ENCODE measurements at places on chromosomes 5 and 9. TPM values are rescaled to one million over a fixed set of nuclear protein-coding genes. Genes with fewer than 3 reads are reported as not detected.
A peak's percentile ranks its signal among the peaks of the same experiment; 100 is the strongest.

- no peaks in the 10 kb centered on the region for H3K4me1 ChIP-seq
- no peaks in the 10 kb centered on the region for H3K27me3 ChIP-seq
- H3K4me3 ChIP-seq = no peak overlapping the region
- DNase-seq = no peak
Measured at GRCh38 chr9:98644011-98644410, 64.7 kb downstream of the GABBR2 start.

DNA sequence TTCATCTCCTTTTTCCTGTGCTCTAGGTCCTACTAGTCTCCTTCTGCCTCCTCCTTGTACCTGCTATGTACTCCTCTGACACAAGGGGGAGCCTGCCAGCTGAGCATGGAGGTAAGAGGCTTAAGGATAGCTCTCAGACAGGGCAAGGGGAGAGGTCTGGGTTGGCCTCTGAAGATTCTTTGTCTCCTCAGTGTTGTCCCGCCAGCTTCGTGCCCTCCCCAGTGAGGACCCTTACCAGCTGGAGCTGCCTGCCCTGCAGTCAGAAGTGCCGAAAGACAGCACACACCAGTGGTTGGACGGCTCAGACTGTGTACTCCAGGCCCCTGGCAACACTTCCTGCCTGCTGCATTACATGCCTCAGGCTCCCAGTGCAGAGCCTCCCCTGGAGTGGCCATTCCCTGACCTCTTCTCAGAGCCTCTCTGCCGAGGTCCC lies 3.8 kb downstream of the CREB3 start:
- peaks cover 22% of the 10 kb centered on the region for H3K36me3 ChIP-seq
- DNase-seq = no peak
- peaks cover 18% of the 10 kb centered on the region for H3K4me1 ChIP-seq
- H3K27me3 ChIP-seq = no peaks in the 10 kb centered on the region
- H3K27ac ChIP-seq = no peak overlapping the region

- no peak overlapping the region for H3K27ac ChIP-seq
- no peaks in the 10 kb centered on the region for H3K36me3 ChIP-seq
- H3K4me1 ChIP-seq = peaks cover 3% of the 10 kb centered on the region
- no peak for DNase-seq
- H3K27me3 ChIP-seq = no peaks in the 10 kb centered on the region
Measured at GRCh38 chr9:106880863-106881262, 17.9 kb downstream of the ZNF462 start.

GRCh38 chr5:124906339-124907097 lies 160.1 kb upstream of the ZNF608 start:
- H3K4me3 ChIP-seq = no peak overlapping the region
- no peaks in the 10 kb centered on the region for H3K27me3 ChIP-seq
- H3K4me1 ChIP-seq = no peaks in the 10 kb centered on the region
- no peak for DNase-seq
- no peaks in the 10 kb centered on the region for H3K36me3 ChIP-seq

GRCh38 chr9:115952430-115953292 lies 200.9 kb upstream of the PAPPA start:
- no peaks in the 10 kb centered on the region for H3K36me3 ChIP-seq
- no peak overlapping the region for H3K27ac ChIP-seq
- no peak overlapping the region for H3K4me3 ChIP-seq
- no peaks in the 10 kb centered on the region for H3K27me3 ChIP-seq

- no peak for DNase-seq
- H3K4me3 ChIP-seq = no peak overlapping the region
- H3K27ac ChIP-seq = no peak overlapping the region
- H3K27me3 ChIP-seq = no peaks in the 10 kb centered on the region
- no peaks in the 10 kb centered on the region for H3K36me3 ChIP-seq
- no peaks in the 10 kb centered on the region for H3K4me1 ChIP-seq
Measured at GRCh38 chr5:579746-580366, 32.3 kb upstream of the CEP72 start.

DNA sequence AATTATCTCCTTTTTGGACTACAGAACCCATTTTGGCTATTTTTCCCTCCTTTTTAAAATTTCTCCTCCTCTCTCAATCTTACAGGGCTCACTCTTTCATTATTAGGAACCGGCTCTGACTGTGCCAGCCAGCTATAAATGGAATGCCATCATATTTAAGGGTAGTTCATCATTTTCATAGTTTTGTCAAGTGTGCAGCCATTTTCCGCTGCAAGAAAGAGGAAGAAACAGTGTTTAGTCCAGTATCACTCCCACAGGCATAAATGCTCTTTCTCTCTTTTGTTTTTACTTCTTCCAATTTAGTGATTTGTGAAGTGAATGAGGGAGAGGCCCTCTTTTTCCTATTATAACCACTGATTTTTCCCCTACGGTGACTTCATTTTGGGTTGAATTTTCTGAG lies 290.0 kb downstream of the NR3C1 start:
- H3K4me1 ChIP-seq = no peaks in the 10 kb centered on the region
- DNase-seq = no peak
- H3K27ac ChIP-seq = no peak overlapping the region
- H3K36me3 ChIP-seq = no peaks in the 10 kb centered on the region

DNA sequence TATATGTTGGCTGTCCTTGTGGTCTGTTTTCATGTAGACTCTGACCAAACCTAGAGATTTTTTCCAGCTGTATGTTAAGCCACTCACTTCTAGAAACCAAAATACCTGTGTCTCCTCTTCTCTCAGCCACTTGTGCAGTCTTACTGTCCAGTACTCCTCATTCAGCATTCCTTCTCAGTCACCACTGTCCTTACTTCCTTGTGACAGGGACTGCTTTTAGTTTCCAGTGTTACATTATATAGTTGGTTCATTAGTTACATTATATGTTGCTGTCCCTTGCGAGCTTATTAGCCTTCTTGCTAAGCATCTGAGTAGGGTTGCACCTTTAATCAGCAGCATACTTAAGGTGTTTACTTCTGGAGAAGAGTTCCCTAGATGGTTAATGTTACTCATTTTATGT lies 4.3 kb downstream of the ATP6V1G1 start:
- H3K4me1 ChIP-seq = peaks cover 53% of the 10 kb centered on the region
- DNase-seq = no peak
- H3K36me3 ChIP-seq = peaks cover 23% of the 10 kb centered on the region
- no peak overlapping the region for H3K4me3 ChIP-seq

- H3K36me3 ChIP-seq = no peaks in the 10 kb centered on the region
- no peaks in the 10 kb centered on the region for H3K4me1 ChIP-seq
- H3K27me3 ChIP-seq = no peaks in the 10 kb centered on the region
- no peak overlapping the region for H3K4me3 ChIP-seq
- DNase-seq = no peak
Measured at GRCh38 chr9:2253636-2254580, 238.8 kb downstream of the SMARCA2 start.

DNA sequence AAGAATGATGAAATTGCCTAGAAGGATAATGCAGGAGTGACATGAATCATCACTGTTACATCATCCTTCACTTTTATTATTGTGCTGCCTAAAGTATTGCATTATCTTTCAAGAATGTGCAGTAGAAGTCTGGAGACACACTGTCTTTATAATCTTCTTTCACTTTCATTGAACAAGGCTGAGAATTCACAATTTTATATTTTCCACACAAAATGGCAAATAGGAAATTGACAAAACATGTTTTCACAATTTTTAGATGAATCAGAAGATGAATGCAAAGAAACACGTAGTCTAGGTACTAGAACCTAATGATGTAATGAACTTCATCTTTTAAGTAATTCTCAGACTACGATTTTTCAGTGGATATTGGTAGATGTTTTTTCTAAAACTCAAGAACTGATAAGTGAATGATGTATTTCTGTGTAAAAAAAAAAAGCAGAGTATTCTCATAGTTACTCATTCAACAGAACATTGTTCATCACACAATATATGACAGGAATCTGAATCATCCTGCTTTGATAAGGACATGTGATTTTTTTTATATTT lies 131.5 kb upstream of the GRHPR start:
- H3K27me3 ChIP-seq = no peaks in the 10 kb centered on the region
- H3K27ac ChIP-seq = no peak overlapping the region
- no peak for DNase-seq
- H3K36me3 ChIP-seq = no peaks in the 10 kb centered on the region
- no peak overlapping the region for H3K4me3 ChIP-seq

DNA sequence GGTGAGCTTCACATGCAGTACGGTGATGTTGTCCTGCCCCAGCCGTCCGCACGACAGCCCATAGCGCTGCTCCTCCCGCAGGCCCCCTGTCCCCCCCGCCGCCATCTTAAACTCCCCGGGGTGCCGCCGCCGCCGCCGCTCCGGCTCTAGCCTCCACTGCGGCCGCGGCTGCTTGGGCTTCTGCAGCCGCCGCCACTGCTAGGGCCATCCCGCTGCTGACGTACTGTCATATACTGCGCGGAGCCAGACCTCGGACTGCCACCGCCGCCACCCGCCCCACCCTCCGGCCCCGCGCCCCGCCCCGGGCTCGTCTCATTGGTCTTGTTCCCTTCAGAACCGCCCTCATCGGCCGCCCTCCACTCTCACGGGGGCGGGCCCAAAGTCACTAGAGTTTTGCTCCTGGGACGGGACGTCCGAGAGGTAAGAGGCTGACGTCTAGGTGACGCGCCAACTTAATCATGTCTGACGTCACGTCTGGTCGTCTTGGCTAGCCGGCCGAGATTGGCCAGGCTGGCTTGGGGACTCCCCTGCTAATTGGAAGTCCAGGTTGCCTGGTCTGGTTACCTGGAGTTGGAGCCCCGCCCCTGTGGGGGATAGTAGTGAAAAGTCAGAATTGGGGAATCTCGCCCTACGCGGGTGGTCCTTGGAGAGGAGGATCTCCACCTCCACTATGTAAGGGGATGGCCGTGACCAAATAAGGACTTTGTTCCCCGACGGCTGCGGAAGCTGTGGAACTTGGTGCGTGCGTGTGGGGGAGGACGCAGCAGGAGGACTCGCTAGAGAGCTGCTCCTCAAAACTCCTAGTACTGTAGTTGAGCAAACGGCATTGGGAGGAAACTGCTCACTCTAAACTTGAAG lies at the start of gene ELL2:
TSS of gene ELL2 (minus strand) at position 235 of the 858 bp plus-strand sequence. CDS start at position 105, 130 bp downstream.
- no peaks in the 10 kb centered on the region for H3K27me3 ChIP-seq
- peak within 1 kb of the TSS; percentile 100 for H3K27ac ChIP-seq
- peak; percentile 100 for DNase-seq
- peak within 1 kb of the TSS; percentile 71 for H3K4me3 ChIP-seq

DNA sequence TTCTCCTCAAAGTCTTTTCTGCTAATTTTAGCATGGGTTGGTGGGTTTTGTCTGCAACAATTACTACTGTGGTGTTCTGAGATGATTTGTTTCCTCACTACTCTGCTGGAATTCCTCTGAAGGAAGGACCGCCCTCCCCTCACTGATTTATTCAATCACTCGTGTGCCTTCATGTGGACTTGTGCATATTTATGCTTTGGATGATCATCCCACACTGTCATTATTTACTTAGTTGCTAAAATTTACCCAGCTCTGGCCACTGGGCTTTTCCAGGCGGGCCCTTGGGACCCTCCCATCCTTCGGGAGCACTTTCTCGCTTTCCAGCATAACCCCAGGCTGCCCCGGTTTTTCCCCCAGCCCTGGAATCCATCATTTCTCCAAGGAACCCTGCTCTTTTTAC lies 41.7 kb upstream of the NKD2 start:
- no peaks in the 10 kb centered on the region for H3K36me3 ChIP-seq
- H3K27ac ChIP-seq = no peak overlapping the region
- DNase-seq = no peak
- no peaks in the 10 kb centered on the region for H3K27me3 ChIP-seq

DNA sequence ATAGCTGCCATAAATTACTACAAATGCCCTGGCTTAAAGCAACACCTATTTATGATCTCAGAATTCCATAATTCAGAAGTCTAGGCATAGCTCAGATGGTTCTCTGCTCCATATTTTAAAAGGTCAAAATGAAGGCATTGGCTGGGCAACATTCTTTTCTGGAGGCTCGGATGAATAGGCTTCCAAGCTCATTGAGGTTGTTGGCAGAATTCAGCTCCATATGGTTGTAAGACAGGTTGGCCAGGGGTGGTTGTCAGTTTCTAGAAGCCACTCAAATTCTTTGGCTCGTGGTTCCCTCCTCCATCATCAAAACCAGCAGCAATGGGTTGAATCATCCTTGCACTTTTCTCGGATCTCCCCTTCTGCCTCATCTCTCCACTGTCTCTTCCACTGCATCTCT lies 49.4 kb downstream of the TGFBR1 start:
- H3K27me3 ChIP-seq = no peaks in the 10 kb centered on the region
- H3K27ac ChIP-seq = no peak overlapping the region
- H3K4me1 ChIP-seq = no peaks in the 10 kb centered on the region
- no peak for DNase-seq
- H3K36me3 ChIP-seq = peaks cover 2% of the 10 kb centered on the region

DNA sequence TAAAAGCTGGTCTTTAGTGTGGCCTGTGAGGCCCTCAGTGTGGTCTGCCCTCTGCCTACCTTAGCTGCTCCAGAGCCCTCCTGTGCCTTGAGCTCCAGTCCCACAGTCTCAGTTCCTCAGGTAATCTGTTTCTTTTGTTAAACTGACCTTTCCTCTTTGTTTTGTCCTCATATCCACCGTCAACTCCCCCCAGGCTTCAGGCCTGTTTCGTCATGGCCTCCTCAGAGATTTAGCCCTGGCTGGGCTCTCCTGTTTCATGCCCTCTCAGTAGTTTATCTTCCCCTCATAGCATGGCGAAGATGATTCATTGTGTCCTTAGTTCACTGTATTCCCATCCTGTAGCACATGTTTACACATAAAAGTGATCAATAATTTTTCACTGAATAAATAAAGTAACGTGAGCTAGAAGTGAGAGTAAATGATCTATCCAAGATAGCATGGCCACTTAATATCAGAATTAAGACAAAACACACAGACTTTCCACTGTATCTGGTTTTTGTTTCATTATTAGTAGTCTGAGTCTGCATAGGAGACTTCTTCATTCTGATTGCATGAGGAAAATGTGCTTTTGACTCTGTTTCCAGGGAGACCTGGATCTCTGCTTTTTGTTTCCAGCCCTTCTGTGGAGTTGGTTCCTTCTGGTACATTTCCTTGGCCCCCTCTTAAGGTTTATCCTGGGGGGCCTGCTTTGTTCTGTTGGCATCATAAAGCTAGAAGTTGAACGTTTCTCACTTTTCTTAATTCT lies 70.5 kb downstream of the SNX24 start:
- H3K4me3 ChIP-seq = no peak overlapping the region
- H3K36me3 ChIP-seq = no peaks in the 10 kb centered on the region
- no peaks in the 10 kb centered on the region for H3K4me1 ChIP-seq
- H3K27me3 ChIP-seq = no peaks in the 10 kb centered on the region
- DNase-seq = no peak
- no peak overlapping the region for H3K27ac ChIP-seq

DNA sequence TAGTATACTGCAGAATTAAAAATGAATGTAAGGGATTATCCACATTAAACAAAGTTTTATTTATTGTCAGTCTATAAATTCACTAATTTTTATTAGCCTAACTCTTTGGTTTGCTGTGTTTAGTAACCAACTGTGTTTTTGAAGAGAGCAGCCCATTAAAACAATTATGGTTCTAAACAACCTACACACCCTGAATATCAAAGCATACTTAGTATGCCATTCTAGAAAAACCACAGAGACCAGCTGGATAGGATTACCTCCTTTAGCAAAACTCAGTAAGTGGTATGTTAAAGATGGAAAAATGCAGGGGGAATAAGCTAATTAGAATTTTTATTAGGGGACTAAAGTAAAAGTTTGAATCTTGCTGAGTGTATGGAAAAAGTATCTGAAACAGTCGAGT lies 1981.7 kb upstream of the NUDT12 start:
- no peak for DNase-seq
- H3K27me3 ChIP-seq = no peaks in the 10 kb centered on the region

- H3K36me3 ChIP-seq = no peaks in the 10 kb centered on the region
- no peak overlapping the region for H3K4me3 ChIP-seq
- H3K27ac ChIP-seq = no peak overlapping the region
Measured at GRCh38 chr5:158840193-158840592, 259.5 kb downstream of the EBF1 start.

Gene PALM2AKAP2
- total RNA-seq = 31.5 TPM

Gene CTXN3
- not detected for total RNA-seq

Gene NR5A1
- not detected for total RNA-seq

Gene KIAA0825
- 3.2 TPM for total RNA-seq

Gene GOLPH3
- total RNA-seq = 108 TPM

Gene NTRK2
- 0.23 TPM for total RNA-seq

Gene PLPP6
- total RNA-seq = 9.1 TPM

Gene MLANA
- total RNA-seq = not detected

Gene PTGES
- not detected for total RNA-seq
